Stimulated activated CD4-positive, alpha-beta T cell treated with anti-CD3 and anti-CD28 coated beads, TNF-alpha, amount 100 ng/mL, for 4 hours (primary cell): ENCODE measurements at places on chromosomes 13 and 19.

GRCh38 chr19:28726533-28727479 lies 486.1 kb downstream of the UQCRFS1 start:
- DNase-seq, result no peak

- DNase-seq, result no peak
Observed at GRCh38 chr13:51122868-51123566, 11.9 kb upstream of the C13orf42 start.

DNA sequence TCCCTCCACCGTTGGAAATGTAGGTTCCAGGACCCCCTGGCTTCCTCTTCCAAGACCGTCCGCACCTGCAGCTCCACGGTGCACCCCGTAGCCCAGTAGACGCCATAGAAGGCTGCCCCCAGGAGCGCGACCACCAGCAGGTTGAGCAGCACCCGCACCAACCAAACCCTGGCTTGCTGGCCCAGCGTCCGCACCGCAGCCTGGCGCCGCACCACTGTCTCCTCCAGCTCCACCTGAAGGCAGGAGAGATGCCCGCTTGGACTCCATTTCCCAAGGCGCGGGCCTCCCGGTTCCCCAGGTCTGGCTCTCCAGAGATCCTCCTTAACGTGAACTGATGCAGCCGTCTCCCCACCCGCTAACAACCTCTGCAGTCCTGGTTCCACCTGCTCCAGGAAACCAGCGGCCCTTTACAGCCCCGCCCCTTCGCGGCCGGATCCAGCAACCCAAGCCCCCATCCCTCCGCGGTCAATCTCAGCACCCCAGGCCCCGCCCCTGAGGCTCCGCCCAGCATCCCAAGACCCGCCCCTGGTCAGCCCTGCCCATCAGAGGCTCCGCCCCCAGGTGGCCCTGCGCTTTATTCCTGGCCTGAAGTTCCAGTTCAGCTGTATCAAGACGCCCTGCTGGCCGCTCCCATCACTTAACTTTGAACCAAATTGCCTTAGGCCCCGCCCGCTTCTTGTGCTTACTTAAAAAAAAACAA lies 5.0 kb upstream of the LENG1 start:
- DNase-seq, result no peak

DNA sequence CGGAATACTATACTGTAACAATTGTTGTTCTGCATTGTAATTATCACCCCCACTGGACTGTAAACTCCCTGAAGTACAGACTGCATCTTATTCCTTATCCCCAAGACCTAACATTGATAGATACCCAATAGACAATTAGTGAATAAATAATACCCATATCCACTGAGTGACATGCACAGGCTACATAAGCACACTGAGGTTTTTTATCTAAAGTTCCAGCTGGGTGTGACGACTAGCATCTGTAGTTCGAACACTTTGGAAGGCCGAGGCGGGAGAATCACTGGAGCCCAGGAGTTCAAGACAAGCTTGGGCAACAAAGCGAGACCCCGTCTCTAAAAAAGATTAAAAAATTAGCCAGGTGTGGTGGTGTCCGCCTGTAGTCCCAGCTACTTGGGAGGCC lies 2.5 kb downstream of the KPNA3 start:
- no peak for DNase-seq

GRCh38 chr19:47613165-47614020 lies 4.5 kb downstream of the BICRA start:
- no peak for DNase-seq

- DNase-seq, result no peak
Observed at GRCh38 chr13:113573065-113573464, 11.5 kb upstream of the TFDP1 start.

GRCh38 chr13:34408640-34409039 lies 533.4 kb upstream of the NBEA start:
- no peak for DNase-seq

DNA sequence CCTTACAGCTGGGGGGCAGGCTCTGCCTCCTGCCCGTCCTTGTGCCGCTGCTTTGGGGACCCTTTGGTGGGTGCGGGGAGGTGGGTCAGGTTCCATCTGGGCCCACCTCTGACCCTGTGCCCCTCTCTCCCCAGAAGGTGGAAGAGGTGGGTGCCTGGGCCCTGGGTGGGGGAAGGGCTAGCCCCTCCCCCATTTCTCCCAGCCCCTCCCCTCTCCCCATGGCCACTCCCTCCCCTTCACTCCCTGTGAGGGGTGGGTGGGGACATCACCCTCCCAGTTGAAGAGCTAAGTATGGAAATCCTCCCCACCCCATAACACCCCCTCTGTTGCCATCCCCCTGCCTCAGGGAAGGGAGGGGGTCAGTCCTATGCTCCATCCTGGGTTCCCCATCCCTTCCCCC lies 14.2 kb downstream of the ARHGEF1 start:
- DNase-seq, result no peak

GRCh38 chr13:45786293-45786920 lies 65.1 kb downstream of the SIAH3 start:
- DNase-seq, result no peak

- no peak for DNase-seq
Observed at GRCh38 chr13:33870046-33870668, 52.2 kb downstream of the RFC3 start.

DNA sequence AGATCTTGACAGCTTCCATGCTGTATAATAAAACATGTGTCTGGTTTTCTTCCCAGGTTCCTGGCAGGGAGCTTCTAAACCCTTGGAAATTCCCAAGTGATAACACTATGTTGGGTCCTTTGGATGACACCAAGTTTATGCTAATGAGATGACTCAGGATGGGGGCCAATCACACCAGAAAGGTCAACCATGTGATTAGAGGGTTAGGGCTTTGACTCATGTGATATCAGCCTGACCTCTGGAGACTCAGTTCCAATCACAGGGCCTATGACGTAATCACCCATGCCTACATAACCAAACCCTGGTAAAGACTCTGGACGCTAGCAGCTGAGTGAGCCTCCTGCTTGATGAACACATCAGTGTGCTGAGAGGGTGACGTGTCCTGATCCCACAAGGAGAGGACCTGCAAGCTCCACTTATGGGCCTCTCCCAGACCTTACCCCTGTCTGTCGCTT lies 203.6 kb downstream of the DCLK1 start:
- no peak for DNase-seq

DNA sequence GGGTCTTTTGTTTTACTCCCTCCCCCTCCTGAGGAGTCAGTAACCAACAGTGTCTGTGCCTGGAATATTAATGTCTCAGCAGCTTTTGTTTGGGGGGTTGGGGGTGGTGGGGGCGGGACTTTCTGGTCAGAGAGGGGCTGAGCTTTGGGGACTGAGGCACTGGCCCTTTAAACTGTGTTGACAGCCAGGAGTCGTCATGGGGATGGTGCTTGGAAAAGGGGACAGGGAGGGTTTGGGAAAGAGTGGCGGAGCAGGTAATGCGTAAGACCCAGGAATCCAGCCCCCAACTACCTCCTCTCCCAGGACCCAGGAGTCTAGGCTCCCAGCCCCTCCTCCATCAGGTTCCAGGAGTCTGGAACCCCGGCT lies 5.2 kb downstream of the CADM4 start:
- no peak for DNase-seq

DNA sequence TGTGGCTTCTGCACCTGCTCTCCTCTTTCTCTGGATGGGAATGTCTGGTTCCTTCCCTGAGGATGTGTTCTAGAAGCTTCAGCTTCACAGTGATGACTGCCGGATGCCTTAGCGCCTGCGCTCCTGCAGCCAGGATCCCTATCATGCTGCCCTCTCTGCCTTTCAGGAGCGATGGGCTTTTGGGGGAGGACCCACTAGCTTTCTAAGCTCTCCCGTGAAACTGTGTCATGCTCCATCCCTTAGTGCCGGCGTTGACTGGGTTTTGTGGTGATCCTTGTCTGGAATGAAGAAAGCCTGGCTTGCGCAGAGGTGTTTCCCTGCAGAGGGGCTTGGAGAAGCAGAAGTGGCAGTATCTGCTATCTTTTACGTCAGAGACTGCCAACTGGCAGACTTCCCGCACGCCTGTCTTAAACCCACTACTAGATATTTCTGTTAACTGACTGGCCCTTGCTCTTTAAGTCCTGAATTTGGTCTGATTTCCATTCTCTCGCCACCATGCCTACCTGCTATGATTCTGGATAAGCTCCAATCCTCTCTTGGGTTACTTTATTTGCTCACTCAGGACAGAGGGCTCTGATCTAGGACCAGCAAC lies 3.8 kb upstream of the KMT2B start:
- DNase-seq, result no peak

DNA sequence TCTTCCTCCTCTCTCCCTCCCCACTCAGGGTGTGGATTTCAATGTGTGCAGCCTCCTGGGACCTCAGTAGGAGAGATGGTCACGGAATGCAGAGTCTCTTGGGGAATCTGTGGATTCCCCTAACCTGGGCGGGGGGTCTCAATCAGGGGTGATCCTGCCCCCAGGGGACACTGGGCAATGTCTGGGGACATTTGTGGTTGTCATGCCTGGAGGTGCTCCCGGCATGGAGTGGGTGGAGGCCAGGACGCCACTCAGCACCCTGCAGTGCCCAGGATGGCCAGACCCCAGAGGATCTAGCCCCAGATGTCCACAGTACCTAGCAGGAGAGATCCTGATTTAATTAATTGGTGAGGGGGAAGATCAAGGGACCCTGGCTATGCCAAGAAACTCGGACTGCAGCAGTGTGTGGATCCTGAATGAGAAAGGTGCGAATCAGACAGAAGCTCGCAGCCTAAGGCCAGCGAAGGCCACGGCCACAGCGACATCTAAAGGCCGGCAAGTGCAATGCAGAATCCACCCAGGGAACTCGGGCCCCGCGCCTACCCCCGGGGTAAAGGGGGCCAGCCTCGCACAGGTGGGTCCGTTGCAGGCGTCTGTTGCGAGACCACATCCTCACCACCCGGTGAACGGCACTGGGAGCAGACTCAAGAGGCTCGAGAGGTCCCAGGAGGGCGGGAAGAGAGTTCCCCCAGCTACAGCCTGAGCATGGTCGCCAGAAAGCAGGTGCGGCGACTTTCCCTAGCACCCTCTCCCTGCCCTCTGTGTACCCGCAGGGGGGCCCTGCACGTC lies 88.8 kb downstream of the GNG7 start:
- DNase-seq, result no peak

DNA sequence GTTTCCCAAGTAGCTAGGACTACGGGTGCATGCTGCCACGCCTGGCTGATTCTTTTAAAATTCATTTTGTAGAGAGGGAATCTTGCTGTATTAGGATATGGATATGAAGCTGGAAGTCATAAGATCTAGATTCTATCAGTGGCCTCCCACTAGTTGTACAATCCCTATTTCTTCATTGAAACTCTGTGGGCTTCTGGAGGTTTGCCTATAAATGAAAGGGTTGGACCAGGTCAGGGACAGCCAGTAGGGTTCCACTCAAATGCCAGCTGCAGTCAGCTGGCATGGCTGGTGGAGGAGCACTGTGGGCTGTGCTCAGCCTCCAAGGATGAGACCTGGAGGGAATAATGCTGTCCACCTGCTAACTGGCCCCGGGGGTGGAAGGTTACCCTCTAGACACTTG lies 110.2 kb upstream of the GJB6 start:
- no peak for DNase-seq

GRCh38 chr13:38415233-38415632 lies 65.6 kb downstream of the UFM1 start:
- DNase-seq, result no peak

- no peak for DNase-seq
Observed at GRCh38 chr19:7575434-7576040, 20.1 kb upstream of the CAMSAP3 start.

DNA sequence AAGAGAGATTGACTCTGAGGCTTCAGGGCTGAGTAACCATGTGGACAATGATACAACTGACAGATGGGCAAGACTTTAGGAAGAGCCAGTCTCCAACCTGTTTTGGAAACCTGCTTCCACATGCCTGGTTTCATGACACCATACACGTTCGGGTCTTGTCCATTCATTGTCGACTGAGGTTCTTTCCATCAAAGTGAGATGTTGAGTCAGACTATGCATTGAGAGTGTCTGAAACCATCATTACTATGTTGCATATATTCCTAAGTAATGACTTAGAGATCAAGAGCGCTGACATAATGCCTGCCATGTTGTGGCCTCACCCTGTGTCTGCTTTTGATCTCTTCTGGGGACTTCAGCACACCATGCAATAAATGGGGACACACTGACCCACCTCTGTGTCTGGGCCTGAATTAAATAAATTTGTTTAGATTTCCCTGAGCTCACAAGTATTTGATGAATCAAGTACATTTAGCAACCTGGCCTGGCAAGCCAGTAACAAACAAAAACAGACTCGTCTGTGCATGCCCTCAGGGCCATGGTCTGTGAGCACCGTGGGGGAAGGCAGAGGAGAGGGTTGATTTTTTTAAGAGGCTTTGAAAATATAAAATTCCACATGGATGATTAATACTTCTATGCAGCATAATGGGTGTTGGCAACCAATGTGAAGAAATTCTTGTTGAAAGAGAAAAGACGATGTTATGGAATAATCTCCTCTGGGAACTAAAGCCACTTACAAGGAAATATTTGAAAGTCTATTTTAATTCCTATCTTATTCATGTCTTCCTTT lies 49.9 kb upstream of the UBAC2 start:
- no peak for DNase-seq

DNA sequence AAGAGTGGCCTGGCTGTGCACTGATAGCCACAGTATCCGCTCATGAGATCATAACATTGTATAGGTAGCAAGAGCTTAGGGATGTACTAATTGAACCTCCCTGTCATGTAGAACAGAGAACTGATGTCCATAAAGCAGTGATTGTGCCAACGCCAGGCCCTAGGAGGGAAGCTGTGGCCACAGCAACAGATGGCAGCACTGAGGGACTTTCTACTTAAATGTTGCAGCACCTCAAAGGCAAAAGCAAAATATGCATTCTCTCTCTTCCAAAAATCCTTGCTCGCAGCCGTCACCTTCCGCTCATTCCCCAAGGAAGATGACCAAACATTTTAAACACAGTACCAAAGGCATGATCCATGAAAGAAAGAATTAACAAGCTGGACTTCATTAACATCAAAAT lies 32.3 kb downstream of the COL4A1 start:
- no peak for DNase-seq

- no peak for DNase-seq
Observed at GRCh38 chr13:51193387-51193786, 28.8 kb upstream of the FAM124A start.

DNA sequence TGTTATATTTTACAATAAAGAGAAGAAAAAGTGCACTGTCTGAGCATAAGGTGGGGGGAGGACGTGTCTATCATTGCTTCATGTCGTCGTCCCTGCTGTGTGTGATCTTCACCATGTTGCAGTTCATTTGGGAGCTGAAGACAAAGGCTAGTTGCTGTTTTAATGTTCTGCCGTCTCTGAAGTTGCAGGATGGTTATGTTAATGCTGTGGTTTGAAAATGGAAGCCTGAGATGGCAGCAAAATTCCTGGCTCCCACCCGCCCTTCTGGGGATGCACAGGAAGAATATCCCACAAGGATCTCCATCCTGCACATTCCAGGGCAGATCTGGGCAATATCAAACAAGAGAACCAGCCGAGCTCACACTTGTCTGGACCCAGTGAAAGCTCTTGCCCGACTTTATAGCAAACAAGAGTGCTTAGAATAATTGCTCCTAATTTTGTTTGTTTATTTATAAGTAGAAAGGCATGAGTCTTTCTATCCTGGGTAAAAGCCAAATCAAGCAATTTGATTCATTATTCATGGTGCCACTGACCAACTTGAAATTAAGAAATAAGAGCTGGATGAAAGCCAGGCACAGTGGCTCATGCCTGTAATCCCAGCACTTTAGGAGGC lies 110.3 kb upstream of the ABCC4 start:
- DNase-seq, result no peak

GRCh38 chr13:88074794-88075510 lies 403.8 kb downstream of the SLITRK5 start:
- DNase-seq, result no peak

- no peak for DNase-seq
Observed at GRCh38 chr13:30398601-30399072, 23.7 kb upstream of the UBE2L5 start.
